ENCODE measurements at places on chromosomes 1 and 21.

DNA sequence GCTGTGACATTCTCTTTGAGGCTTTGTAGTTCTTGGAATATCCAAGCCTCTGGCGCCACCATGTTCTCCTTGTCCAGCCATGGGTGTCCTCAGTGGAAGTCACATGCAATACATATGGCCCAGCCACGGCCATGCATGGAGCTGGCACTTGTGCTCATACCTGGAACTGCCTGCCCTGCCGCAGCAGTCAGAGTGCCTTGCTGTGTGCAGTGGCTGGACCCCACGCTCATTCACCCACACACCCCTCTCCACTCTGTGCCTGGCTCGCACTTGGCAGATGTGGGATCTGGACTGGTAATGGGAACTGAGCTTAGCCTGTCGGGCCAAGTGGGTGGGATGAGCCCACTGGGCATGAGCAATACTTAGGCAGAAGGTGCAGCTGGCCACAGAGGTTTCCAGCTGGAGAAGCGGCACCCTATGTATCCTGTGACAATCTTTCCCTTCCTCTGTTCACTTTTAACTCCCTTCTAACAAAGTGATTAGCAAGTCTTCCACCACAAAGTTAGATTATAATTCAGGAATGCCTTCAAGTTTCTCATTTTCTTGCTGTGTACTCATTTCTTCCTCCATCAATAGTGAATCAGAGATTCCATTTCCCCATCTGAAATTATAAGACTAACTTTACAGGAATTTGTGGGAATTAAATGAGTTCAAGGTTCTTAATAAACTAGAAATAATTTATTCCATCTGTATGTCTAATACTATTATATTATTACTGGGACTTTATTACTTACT lies 351.6 kb upstream of the NCAM2 start:
- DNase-seq = no peak

- peak; percentile 13 for DNase-seq
Observed at GRCh38 chr1:88800382-88801051, 90.8 kb downstream of the GTF2B start.

DNA sequence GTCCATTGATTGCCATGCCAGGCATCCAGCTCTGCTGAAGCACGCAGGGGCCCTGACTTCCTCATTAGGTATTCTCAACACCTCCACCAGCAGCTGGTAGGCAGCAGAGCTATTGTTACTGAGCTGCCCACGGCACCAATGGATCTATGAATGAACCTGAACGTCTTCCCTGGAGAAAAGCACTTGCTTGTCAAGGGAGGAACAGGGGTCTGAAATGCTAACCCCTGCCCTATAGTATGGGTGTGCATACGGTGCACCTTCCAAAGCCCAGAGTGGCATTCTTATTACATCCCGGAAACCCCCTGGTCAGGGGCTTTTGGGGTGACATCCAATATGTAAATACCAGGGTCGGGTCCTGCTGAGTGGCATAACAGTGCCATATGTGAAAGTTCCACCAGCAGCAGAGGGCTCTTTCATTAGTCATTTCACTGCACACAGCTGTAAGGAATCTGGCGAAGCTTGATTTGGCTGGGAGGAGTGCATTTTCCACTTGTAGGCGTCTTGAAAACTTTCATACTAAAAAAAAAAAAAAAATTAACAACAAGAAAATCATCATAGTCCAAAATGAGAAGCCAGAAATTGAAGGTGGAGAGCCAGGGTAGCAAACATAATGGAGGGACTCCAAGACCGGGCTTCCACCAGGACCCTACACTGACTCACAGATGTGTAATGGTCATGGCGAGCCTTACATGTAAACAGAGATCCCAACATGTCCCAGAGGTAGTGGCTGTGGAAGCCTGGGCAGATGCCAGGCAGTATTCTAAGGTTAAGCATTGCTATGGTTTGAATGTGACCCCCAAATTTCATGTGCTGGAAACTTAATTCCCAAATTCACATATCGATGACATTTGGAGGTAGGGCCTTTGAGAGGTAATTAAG lies 58.8 kb upstream of the PRDX6 start:
- DNase-seq = no peak

DNA sequence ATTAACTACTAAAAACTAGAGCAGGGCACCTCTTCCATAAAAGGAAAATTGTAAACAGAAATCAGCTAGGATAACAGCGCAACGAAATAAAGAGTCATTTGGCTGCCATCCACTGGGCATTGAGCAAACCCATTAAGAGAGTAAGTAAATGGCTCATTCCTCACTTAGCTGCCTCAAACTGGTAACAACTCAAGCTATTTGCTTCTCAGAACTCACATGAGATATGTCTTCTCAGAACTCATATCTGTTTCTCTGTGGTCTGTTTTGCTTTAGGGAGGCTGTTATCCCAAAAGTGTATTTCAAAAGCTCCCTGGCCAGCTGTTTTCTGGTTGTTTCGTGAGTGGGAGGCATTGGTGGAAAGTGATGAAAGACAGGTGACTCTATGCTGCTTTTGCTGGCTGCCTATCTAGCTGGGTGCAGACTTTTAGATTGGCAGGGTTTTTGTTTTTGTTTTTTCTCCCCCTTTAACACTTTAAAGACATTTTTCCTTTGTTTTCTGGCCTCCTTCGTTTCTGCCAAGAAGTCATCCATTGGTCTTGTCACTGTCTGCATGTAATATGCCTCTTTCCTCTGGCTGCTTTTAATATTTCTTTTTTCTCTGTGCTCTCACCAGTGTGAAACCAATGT lies 269.2 kb upstream of the RGS18 start:
- no peak for DNase-seq

- DNase-seq = peak; percentile 56
Observed at GRCh38 chr1:12617901-12618660, at the start of gene DHRS3. TSS of gene DHRS3 (minus strand) at chr1:12618210. CDS start at chr1:12617348, 862 bp downstream.
